Pancreas (tissue), 10 donors: ENCODE measurements at places on chromosomes 4 and X.

DNA sequence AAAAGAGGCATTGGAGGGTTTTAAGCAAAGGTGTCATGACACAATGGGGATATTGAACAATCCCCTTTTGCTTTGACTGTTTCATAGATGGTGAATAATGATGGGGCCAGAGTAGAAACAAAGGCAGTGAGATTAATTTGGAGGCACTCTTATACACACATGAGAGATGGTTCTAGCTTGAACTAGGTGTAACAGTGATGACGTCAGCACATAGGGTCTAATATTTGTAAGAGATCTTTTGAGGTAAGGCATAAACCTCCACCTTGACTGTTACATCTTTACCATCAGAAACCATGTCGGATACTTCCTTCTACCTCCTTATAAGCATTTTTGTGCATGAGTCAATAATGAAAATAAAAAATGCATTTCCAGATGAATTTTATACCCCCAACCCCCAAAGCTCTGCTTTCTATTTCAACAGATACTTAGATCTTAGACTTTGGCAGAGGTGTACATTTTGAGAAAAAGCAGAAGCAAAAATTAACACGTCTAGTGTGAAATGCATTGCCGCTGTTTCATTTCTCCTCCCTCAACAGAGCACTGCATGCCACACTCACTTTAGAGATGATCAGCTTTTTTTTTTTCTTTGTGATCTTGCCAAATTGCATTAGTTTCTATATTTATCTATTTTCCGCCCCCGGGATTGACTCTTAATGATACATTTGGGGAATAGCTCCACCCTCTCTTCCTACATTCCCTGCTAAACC, 87.2 kb downstream of the HS3ST1 start:
- no peaks in the 10 kb centered on the region for H3K27me3 ChIP-seq
- no peaks in the 10 kb centered on the region for H3K4me1 ChIP-seq
- H3K27ac ChIP-seq: no peak overlapping the region
- H3K4me3 ChIP-seq: no peak overlapping the region
- DNase-seq: no peak

DNA sequence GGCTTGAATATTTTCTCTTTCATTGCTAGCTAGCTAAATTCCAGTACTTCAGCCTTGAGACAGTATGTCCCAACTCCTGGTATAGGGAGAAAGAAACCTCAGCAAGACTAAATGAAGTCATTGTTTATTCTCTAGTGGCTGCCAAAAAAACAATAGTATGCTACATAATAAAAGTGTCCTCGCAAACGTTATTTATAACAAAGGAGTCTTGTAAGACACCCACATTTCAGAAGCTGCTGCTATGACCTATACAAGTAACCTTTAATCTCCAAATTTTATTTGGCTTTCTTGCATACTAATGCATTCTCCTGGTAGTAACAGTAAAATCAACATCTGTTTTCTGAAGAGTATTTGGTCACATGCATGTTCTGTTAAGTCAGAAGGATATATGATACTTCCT, 28.8 kb downstream of the NEK1 start:
- no peaks in the 10 kb centered on the region for H3K36me3 ChIP-seq
- H3K4me3 ChIP-seq: no peak overlapping the region
- H3K27me3 ChIP-seq: no peaks in the 10 kb centered on the region
- no peak for DNase-seq
- H3K27ac ChIP-seq: no peak overlapping the region
- H3K4me1 ChIP-seq: no peaks in the 10 kb centered on the region

- H3K4me1 ChIP-seq: no peaks in the 10 kb centered on the region
- H3K4me3 ChIP-seq: no peak overlapping the region
- no peaks in the 10 kb centered on the region for H3K27me3 ChIP-seq
Observed at GRCh38 chrX:78514852-78515251, 144.3 kb downstream of the RTL3 start.

DNA sequence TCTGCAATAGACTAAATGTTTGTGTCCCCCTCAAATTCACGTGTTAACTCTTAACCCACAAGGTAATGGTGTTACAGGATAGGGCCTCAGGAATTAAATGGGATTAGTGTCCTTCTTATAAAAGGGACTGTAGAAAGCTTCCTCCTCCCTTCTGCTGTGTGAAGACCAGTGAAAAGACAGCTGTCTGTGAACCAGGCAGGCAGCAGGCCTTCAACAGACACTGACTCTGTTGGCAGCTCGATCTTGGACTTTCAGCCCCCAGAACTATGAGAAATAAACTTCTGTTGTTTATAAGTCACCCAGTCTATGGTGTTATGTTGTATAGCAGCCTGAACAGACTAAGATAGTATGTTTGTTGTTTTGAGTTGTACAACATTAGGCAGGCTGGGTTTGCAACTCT, 208.1 kb downstream of the GBA3 start:
- H3K27ac ChIP-seq: no peak overlapping the region
- no peaks in the 10 kb centered on the region for H3K27me3 ChIP-seq
- no peak overlapping the region for H3K4me3 ChIP-seq
- no peak for DNase-seq
- H3K36me3 ChIP-seq: no peaks in the 10 kb centered on the region
- no peaks in the 10 kb centered on the region for H3K4me1 ChIP-seq

DNA sequence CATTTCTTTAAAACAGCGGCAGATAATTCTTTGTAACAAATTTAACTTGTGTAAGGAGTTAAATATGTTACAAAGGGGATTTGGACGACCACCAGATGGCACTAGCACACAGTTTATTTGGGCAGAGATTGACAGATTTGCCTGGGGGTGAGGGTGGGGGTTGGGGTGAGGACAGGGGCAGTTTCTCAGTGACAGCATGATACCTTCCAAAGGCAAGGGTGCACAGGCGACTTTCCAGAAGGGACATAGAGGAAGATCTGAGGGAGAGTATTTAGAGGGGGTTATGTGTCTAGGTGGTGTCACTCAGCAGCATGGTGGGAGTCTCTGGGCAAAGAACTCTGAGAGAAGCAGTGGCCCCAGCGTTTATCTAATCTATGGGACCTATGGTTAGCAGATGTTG, 9.6 kb upstream of the TMA16 start:
- no peaks in the 10 kb centered on the region for H3K36me3 ChIP-seq
- H3K4me3 ChIP-seq: no peak overlapping the region
- no peak for DNase-seq
- H3K27ac ChIP-seq: no peak overlapping the region

DNA sequence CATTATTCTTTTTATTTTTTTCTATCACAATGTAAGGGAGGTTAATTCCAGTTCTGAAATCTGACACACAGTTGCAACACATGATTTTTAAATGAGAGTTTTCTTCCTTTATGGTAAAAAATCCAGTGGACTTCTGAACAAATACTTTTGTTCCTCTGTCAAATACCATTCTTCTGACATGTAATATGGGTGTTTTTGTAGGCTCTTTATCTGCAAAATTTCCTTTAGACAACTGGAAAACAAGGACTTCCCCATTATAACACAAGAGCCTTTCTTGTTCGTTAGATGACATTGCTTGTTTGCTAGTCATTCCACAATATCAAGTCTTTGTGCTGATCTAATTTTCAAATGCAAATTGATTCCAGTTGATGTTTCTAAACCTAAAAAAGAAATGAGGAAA, 7.7 kb downstream of the FANCB start:
- no peaks in the 10 kb centered on the region for H3K27me3 ChIP-seq
- H3K27ac ChIP-seq: no peak overlapping the region
- no peaks in the 10 kb centered on the region for H3K36me3 ChIP-seq
- no peak overlapping the region for H3K4me3 ChIP-seq

DNA sequence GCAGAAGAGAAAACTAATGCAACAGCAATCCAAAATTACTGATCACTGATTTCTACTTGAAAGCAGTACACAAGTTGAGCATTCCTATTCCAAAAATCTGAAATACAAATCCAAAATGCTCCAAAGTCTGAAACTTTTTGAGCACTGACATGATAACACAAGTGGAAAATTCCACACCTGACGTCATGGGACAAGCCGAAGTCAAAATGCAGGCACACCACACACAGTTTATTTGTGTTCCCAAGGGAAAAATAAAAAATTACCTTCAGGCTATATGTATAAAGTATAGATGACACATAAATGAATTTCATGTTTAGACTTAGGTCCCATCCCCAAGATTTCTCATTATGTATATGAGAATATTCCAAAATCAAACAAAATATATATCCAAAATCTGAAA, 20.7 kb downstream of the ANKRD50 start:
- H3K36me3 ChIP-seq: no peaks in the 10 kb centered on the region
- no peak overlapping the region for H3K27ac ChIP-seq
- no peaks in the 10 kb centered on the region for H3K27me3 ChIP-seq

DNA sequence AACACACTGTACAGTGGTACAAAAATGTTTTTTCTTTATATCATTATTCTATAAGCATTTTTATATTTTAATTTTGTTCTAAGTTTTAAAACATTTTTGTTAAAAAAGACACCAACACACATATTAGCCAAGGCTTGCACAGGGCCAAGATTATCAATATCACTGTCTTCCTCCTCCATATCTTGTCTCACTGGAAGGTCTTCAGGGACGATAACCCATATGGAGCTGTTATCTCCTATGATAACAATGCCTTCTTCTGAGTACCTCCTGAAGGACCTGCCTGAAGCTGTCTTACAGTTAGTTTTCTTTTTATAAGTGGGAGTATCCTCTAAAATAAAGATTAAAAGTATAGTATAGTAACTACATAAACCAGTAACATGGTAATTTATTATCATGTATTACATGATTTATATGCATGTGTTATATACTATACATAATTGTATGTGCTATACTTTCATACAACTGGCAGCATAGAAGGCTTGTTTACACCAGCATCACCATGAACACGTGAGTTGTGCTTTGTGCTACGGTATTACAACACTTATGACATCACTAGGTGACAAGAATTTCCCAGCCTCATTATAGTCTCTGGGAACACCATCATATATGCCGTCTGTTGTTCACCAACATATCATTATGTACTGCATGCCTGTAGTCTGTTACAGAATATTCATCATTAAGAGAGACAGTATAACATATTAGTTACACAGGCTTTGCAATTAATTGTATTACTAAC, 90.7 kb downstream of the WDFY3 start:
- DNase-seq: no peak
- no peaks in the 10 kb centered on the region for H3K27me3 ChIP-seq
- H3K27ac ChIP-seq: no peak overlapping the region

DNA sequence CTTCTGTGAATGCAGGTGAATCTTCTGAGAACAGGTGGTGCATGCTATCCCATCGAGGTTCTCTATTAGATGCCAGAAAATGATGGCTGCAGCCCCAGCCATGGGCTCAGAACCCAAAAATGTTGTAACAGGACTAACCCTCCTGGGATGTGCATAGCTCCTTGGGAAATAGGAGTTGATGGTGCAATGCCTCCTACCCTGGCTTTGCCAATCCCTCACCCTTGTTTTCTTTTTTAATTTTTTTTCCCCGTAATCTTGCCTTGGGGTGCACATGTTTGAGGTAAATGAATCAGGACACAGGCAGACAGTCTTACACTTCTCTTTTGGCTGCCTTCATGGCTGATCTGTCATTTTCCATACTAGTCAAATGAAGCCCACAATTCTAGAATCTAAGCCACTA, 96.6 kb downstream of the KIT start:
- H3K4me3 ChIP-seq: no peak overlapping the region
- H3K27ac ChIP-seq: no peak overlapping the region
- H3K27me3 ChIP-seq: no peaks in the 10 kb centered on the region

DNA sequence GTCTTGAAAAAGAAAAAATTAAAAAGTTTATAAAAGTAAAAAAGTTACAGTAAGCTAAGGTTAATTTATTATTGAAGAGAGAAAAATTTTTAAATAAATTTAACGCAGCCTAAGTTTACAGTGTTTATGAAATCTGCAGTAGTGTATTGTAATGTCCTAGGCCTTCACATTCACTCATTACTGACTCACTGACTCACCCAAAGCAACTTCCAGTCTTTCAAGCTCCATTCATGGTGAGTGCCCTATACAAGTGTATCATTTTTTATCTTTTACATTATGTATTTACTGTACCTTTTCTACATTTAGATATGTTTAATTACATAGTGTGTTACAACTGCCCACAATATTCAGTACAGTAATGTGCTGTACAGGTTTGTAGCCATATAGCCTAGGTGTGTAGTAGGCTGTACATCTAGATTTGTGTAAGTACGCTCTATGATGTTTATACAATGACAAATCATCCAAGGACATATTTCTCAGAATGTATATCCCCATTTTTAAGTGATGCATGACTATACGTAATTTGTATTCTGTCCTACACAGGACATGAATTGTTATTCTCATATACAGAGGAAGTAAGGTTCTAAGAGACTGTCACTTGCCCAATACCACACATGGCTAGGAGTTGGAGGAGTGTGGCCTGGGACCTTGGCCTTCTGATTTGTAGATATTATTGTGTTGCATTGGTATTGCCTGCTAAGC, 19.5 kb upstream of the PDCL2 start:
- H3K36me3 ChIP-seq: no peaks in the 10 kb centered on the region
- DNase-seq: no peak
- no peak overlapping the region for H3K4me3 ChIP-seq
- no peak overlapping the region for H3K27ac ChIP-seq
- no peaks in the 10 kb centered on the region for H3K4me1 ChIP-seq

DNA sequence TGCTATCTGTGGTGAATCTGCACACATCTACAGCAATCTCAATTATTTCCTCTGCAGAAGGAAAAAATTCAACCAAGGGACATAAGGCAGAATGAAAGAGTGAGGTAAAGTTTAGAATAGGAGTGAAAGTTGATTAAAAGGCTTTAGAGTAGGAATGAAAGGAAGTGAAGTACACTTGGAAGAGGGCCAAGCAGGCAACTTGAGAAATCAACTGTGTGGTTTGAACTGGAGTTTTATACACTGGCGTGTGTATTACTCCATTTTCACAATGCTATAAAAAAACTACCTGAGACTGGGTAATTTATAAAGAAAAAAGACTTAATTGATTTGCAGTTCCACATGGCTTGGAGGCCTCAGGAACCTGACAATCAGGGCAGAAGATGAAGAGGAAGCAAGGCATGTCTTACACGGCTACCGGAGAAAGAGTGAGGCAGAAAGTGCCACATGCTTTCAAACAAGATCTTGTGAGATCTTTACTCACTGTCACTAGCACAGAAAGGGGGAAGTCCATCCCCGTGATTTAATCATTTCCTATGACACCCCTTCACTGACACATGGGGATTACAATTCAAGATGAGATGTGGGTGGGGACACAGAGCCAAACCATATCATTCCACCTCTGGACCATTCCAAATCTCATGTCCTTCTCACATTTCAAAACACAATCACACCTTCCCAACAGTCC, 234.8 kb downstream of the IL15 start:
- H3K27me3 ChIP-seq: no peaks in the 10 kb centered on the region
- DNase-seq: no peak
- no peak overlapping the region for H3K27ac ChIP-seq
- no peaks in the 10 kb centered on the region for H3K36me3 ChIP-seq
- no peak overlapping the region for H3K4me3 ChIP-seq
- H3K4me1 ChIP-seq: no peaks in the 10 kb centered on the region

- no peaks in the 10 kb centered on the region for H3K4me1 ChIP-seq
- DNase-seq: no peak
- no peaks in the 10 kb centered on the region for H3K36me3 ChIP-seq
- no peak overlapping the region for H3K4me3 ChIP-seq
Observed at GRCh38 chrX:14406225-14406624, 123.1 kb upstream of the GLRA2 start.
